ENCODE measurements at places on chromosomes 4 and X.

GRCh38 chrX:22135171-22135711, 103.1 kb downstream of the PHEX start:
- no peak for DNase-seq

DNA sequence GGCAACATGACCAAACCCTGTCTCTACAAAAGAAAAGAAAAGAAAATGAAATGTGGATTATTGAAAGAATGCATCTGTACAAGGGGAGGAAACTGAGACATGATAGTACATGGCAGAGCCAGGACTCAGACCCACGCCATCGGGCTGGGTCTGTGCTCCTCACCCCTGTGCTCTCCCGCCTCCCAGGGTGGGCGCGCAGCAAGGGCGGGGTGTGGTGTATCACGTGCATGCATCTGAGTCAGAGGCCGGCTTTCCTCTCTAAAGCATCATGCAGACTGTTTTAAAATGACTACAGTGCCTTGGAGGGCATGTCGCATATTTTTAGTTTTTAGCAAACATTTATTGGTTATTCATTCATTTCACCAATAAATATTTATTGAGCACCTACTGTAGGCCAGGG, 47.8 kb downstream of the HTT-AS start:
- DNase-seq: no peak

- no peak for DNase-seq
Observed at GRCh38 chrX:40087425-40088298, 10.1 kb downstream of the BCOR start.

GRCh38 chr4:10639664-10640063, 44.9 kb downstream of the CLNK start:
- DNase-seq: no peak

DNA sequence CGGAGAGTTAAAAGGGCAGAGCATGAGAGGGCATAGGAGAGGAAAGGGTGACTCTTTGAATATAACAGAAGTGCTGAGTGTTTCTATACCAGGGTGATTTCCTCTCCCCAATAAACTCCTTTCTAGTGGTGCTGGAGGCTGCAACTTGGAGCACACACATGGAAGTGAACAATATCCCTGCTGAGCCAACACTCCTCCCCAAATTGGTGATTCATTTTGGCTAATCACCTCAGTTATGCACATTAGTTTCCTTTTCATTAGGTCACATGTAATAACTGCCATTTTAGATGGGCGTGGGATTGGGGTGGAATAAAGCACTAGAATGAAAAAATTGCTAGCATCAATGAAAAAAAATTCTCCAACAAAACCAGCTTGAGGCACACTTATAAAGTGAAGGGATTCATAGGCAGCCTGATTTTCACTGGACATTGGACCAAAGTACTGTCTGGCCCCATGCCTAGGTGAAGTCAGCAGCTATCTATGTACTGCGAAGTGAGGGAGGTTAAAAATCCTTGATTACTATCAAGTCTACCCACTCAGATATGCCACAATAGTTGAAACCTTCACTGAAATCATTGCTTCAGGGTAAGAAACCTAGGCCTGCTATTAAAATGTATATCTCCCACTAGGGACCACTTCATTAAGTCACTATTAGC, 174.0 kb downstream of the GLUD2 start:
- DNase-seq: no peak

DNA sequence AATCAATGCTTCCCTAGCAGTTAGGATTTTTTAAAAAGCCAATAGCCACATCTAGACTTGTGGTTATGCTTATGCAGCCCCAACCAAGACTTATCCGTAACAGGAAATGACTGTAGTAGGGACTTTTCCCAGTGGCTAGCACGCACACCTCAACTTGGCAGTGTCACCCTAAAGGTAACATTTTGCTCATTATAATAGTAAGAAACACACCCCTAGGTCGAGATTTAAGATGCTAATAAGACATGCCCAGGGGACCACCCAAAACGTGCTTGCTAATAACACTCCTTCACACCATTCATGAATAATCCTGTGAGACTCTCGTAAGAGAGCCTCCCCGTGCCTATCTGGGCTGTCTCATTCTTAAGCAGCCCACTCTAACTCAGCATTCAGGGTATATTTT, 195.3 kb downstream of the CHIC1 start:
- DNase-seq: no peak

- no peak for DNase-seq
Observed at GRCh38 chr4:155966731-155967395, 13.2 kb upstream of the CTSO start.

DNA sequence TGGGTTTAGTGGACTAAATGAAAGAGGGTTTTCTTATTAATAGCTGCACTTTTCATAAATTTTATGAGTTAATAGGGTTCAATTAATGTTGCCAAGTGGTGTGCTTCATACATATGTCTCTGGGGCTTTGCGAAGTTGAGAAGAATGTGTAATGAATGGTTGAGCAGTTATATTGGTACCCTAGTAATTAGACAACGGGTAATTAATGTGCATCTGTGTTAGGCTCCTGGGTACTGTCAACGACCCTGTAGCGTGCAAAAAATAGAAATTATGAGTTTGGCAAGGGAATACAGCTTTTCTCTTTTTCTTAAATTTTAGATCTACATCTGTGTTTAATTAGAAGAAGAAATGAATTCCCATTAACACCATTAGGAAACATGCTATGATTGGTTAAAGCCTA, 1027.7 kb downstream of the ARAP2 start:
- no peak for DNase-seq

- DNase-seq: peak; percentile 81
Observed at GRCh38 chr4:8547108-8547911, 32.9 kb upstream of the GPR78 start.

- no peak for DNase-seq
Observed at GRCh38 chrX:144798972-144799371, 448.3 kb upstream of the SPANXN1 start.

DNA sequence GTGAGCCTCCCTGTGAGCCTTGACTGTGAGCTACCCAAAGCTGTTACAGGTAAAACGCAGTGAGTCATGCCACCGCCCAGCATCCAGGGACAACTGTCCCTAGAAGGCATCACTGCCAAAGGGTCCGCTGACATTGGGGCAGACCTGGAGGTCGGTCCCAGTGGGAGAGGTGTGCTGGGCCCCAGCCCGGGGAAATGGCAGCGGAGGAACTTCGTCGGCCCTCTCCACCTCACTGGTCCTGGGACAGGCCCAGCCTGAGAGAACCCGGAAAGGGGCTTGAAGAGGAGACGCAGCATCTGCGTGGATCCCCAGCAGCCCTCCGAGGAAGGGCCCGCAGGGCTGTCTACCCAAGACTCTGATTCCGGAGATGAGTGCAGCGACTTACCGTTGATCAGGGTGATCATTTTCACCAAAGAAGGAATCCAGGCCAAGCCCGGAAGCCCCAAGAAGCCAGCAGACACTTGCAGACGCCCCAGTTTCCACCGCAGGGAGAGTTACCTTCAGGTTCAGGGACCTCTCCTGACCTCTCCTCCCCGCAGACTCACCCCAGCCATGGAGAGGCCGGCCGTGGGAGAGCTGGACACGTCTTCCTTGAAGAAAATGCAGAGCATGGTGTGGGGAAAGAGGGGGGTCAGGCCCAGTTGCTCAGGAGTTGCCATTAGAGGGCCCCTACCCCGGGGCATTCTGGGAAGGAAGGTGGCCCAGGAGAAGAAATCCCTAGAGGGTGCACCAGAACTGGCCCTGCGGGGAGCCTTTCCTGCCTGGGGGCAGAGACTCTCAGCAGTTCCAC, 51.2 kb downstream of the CXorf49B start:
- DNase-seq: no peak

DNA sequence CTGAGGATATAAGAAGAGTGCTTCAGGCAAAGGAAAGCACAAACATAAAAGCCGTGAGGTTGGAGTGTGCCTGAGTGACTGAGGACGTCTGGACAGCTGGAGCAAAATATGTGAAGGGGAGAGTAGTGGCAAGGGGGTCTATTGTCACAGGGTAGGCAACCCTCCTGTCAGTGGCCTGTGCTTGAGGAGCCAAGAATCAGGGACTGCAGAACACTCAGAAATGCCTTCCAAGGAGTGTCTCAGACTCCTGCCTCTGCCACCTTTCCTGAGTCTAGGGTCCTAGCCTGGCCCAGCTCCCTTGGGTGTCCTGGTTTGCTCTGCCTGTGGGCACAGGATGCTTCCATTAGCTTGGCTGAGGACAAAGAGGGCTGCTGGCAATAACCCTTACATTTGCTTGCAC, 152.5 kb upstream of the PJA1 start:
- no peak for DNase-seq

- no peak for DNase-seq
Observed at GRCh38 chrX:69815063-69815462, 199.2 kb downstream of the EDA start.

DNA sequence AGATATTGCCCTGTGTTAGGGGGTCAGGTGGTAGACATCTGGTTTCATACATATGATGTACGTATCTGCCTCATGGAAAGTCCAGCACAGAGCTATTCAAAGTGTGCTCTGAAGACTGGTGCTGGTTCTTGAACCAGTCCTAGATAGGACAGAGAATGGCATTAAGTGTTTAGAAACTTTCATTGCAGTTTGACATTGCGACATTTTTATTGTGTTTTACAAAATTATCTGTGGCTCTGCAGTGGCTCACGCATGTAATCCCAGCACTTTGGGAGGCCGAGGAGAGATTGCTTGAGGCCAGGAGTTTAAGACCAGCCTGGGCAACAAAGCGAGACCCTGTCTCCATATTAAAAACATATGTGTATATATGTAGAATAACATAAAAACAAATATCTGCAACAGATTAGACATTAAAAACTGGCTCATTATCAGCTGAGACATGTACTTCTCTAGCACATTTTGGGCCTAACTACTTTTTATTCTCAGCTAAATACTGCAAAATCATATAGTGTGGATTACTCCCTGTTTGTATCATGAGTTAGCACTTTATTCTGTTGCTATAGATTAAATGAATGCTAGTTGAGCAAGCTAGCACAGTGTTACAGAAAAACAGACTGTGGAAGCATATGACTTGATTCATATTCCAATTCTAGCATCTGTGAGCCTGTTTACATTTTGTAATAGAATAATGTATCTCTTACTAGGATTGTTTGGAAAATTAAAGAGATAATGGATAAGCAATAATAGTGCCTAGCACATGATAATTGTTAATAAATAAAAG, 57.1 kb downstream of the USP9X start:
- DNase-seq: no peak

DNA sequence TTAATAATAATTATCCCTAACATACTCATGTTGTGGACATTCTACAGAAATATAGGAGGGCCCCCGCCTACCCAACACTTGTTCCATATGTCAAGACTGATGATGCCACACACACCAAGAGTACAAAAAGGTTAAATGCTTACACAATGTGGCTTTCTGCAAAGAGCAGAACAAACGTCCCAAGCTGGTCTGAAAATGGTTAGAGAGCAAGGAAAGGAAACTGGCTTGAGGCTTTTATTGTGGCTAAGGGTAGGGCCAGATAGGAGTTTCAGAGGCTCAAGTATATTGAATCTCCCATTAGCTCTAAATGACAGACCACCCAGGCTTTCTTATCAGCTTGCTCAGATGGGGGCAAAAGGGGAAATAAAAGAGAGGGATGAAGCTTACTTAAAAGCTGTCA, 134.1 kb upstream of the C1QTNF7 start:
- DNase-seq: no peak

DNA sequence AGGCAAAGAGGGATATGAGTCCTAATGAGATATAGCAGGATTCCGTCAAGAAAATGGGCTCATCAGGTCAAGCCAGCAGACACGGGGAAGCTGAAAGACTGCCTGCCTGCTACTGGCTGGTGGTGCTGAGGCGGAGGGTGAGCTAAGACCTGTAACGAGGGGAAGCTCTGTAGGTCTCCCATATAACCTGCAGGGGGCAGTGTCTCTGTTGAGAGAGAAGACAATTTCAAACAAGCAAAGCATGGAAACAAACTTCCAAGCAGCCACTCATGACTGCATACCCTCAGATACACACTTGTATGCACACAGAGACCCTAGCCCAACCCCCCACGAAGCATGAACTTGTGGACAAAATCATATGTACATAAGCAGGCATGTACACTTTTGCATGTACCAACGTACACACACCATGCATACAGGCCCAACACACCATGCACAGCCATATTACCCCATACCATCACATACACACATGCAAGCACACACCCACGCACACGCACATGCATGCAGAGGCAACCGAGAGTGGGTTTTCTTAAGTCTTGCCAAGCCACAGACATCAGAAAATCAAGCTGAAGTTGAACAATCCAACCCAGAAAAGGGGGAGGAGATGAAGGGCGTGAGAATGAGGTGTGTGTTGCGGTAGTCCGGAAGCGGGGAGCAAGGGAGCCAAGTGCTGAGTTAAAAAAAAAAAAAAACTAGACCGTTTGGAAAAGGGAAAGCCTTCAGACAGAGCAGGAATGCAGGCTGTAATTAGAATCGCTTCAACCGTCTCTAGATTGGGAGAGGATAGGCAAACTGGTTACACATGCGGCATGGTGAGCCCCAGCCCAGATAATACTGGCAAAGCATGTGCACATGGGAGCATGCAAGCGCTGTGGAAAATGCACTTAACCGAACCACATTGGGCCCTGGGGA, 71.0 kb downstream of the PJA1 start:
- no peak for DNase-seq

- DNase-seq: peak; percentile 49
Observed at GRCh38 chr4:123588631-123589241, 192.1 kb downstream of the SPRY1 start.

GRCh38 chrX:150158554-150159332, 204.4 kb upstream of the MAMLD1 start:
- DNase-seq: no peak

DNA sequence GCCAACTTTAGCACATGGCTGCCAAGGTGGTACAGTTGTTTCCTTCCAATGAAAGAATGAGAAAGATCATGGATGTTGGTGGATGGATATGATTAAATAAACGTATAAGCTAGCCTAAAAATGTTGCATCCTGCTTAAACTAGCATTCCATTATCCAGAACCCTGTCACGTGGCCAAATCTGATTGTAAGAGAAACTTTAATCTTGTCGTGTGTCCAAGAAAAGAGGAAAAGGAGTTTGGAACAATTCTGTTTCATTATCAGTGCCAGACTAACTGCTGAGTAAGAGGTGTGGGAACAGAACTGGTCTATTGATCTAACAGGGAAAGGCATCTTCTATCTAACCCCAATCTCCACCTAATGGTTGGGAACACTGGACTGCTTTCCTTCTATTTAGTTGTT, 325.2 kb upstream of the BMP3 start:
- no peak for DNase-seq

DNA sequence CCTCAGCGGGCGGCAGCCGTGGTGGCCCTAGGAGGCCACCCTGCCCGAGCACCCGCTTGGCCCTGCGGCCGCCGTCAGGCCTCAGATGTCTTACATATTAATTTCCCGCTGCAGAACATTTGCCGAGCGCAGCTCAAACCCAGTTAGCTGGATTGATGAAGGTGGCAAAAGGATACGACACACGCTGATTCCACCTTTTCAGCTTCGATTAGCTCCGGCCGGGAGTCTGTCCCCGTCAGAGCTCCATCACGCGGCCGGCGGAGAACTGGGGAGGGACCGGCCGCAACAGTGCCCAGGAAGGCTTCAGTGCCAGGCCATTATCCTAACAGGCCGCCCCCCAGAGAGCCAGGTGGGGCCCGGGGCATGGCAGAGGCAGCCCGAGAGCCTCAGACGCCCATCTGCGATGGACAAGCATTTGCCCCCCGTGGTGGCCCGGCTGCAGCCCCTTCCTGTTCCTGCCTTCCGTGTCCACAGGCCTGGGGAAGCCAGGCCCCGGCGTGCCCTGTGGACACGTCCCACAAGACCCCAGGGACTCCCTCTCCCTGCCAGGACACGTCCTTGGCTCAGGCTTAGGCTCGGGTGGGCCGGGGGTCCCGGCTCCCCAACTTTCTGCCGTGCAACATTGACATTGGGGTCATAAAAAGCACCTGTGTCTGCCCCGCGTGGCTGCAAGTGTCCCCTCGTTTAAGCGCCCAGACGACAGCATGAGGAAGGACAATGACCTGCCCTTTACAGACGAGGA, 133.8 kb upstream of the NKX1-1 start:
- DNase-seq: no peak
